Stimulated activated CD4-positive, alpha-beta T cell treated with anti-CD3 and anti-CD28 coated beads, Interleukin-1b, Interleukin-23, amount 100 ng/mL, for 1 hour (primary cell): ENCODE measurements at places on chromosomes 1 and 21.

DNA sequence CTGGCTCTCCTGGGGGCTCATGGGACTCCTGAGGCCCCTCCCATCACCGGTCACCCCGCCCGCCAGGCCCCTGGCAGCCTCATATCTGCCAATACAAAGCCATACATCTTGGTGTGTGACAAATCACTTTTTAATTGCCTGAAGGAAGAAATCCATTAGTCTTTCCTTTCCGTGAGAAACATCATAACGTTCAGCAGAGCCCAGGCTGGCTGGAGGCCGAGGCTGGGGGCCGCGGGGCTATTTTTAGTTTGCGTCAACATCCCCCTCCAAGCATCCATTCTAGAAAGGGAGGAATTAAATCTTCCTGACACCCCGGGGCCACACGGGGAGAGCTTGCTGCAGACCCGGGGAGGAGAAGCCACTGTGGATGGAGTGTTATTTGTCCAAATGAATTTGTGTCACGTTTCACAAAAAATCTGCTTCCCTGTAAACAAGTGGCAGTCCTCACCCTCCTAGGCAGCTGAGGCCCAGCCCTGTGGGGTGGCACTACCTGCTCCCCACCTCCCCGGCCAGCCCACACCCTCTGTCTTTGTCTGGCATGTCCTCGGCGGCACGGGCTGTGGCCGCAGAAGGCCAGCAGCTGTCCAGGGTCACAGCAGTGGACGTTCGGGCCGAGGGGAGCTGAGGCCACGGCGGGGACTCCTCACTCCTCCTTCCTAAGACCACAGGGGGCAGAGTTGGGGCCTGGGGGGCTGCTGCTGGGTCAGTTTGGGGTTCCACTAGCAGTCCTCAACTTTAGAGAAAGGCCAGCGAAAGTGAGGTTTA, 236.9 kb upstream of the VAMP3 start:
- DNase-seq = no peak

- DNase-seq = no peak
Measured at GRCh38 chr21:42353623-42354022, 2.8 kb upstream of the TFF2 start.

DNA sequence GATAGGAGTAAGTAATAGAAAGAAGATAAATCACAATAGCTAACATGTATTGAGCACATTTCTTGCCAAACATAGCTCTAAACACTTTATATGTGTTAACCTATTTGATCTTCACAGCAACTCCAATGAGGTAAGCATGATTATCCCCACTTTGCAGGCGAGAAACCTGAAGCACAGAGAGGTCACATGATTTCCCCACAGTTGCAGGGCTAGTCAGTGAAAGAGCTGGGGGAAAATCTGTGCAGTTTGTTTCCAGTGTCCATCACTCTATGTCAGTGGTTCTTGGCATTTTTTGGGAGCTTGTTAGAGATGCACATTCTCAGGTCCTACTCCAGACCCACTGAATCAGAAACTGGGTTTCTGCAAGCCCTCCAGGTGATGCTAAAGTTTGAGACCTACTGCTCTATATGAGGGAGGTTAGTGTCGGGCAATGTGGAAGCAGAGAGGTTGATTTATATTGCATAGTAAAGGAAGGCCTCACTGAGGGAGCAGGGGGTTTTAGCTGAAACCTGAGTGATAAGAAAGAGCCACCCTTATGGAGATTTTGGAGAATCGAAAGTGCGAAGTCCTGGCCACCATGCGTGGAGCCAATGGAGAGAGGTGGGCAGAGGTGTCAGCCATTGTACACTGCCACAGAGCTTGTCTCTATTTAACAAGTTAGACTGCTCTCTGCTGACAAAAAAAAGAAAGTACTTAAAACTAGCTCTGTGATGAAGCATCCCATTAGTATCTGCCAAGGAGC, 20.9 kb downstream of the MCOLN3 start:
- DNase-seq = no peak

GRCh38 chr1:12067900-12068821, 5.1 kb downstream of the TNFRSF8 start:
- DNase-seq = no peak

DNA sequence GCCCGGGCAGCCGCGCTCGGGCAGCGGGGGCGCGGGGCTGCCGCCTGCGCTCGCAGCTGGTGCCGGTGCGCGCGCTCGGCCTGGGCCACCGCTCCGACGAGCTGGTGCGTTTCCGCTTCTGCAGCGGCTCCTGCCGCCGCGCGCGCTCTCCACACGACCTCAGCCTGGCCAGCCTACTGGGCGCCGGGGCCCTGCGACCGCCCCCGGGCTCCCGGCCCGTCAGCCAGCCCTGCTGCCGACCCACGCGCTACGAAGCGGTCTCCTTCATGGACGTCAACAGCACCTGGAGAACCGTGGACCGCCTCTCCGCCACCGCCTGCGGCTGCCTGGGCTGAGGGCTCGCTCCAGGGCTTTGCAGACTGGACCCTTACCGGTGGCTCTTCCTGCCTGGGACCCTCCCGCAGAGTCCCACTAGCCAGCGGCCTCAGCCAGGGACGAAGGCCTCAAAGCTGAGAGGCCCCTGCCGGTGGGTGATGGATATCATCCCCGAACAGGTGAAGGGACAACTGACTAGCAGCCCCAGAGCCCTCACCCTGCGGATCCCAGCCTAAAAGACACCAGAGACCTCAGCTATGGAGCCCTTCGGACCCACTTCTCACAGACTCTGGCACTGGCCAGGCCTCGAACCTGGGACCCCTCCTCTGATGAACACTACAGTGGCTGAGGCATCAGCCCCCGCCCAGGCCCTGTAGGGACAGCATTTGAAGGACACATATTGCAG, 3.0 kb downstream of the ARTN start:
- DNase-seq = no peak

DNA sequence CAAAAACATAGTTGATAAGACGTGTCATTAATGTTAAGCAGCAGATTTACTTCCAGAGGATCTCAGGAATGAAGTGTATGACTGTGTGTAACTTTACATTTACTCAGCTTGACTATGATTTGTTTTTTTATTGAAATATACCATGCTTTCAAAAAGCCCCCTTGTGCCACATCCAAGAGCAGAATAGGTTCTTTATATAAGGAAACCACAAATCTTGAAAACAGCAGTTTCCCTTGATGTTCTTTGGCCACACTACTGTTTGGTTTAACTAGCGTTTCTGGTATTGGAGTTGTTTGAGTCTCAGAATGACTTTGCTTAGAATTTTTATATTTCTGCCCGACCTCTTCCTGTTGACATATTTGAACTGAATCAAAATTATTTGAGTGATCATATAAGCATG, 25.0 kb downstream of the LRRC8C start:
- no peak for DNase-seq

DNA sequence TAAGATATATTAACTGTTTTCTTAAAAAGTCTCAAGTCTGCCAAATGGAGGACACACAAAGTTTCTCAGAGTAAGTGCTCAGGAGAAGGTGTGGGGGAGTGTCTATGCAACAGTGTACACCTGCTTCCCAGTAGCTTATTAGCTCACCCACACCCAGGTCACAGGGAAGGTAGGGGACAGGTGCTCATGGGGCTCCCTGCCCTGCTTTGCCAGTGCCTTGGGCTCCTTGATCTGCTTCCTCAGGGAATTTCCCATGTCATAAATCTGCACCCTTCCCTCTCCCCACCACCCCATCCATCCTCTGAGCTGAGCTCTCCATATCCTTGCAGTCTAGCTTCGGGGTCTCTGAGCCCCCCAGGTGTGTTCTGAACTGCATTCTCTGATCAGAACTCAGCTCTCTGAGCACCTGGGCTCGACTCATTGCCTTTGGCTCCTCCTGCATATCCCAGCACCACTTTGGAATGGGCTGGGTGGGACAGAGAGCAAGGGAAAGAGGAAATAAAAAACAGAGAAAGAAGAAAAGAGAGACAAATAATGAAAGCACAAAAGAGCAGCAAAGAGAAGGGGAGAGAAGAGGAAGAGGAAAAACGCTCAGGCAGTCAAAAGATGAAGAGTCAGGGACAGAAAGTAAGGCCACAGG, 87.0 kb upstream of the ATP1B1 start:
- no peak for DNase-seq

- DNase-seq = no peak
Measured at GRCh38 chr1:21340230-21340945, 50.1 kb upstream of the ECE1 start.

- no peak for DNase-seq
Measured at GRCh38 chr1:33143176-33143575, 38.7 kb downstream of the TRIM62 start.
